Stimulated activated CD4-positive, alpha-beta T cell treated with anti-CD3 and anti-CD28 coated beads, TNF-alpha, amount 100 ng/mL, for 4 hours (primary cell): ENCODE measurements at places on chromosomes 3 and 15.
A peak's percentile ranks its signal among the peaks of the same experiment; 100 is the strongest.

DNA sequence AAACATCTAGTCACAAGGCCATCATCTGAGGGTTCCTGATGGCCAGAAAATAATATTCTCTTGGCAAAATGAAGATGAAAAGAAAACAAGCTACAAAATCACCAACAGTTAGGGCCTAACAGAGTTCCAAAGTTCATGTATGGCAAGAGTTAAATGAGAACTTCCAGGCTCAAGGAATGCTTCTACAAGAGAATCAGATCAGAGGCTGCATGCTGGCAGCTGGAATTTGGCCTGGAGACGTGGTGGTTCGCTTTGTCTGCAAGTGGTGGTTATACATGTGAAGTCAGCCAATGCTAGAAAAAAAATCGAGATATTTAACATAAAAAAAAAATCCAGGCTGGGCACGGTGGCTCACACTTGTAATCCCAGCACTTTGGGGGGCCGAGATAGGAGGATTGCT, 5.6 kb downstream of the SIAH2 start:
- DNase-seq, result no peak

- no peak for DNase-seq
These were observed 44.0 kb upstream of the ALDH1A3 start for GRCh38 chr15:100835636-100836035.

DNA sequence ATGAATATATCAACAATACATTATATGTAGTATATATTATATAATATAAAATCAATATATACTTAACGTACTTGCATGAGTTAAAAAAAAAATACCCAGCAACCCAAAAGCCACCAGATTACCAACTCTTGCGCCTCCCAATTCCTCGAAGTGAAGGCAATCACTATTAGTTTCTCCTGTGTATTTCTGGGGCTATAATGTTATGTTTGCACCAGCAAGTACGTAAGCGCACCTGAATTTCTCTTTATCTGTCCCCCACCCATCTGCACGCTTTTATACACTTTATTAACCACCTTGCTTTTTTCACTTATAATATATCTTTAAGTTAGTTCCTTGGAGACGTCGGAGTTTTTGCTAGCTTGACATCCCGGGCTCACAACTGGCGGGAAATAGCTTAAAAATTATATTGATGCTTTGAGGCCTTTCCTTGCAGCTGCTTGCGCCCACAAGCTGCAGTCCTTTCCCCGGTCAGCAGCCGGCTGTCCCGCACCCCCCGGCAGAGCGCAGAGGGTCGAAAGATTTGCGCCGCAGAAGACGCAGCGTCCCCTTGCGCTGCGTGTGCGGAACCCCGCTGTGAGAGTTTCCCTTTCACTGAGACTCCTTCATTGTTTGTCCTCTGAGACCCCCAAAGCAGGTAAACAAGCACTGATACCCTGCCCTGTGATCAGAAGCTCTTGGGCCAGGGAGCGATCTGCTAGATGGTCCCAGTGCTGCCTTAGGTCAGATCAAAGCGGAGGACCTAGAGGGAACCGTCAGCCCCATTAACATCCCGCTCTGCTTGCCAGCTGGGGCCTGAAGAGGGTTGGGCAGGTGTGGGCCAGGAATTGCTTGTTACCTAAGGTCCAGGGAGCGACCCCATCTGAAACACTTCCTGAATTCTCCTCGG, 8.9 kb upstream of the EOMES start:
- no peak for DNase-seq

DNA sequence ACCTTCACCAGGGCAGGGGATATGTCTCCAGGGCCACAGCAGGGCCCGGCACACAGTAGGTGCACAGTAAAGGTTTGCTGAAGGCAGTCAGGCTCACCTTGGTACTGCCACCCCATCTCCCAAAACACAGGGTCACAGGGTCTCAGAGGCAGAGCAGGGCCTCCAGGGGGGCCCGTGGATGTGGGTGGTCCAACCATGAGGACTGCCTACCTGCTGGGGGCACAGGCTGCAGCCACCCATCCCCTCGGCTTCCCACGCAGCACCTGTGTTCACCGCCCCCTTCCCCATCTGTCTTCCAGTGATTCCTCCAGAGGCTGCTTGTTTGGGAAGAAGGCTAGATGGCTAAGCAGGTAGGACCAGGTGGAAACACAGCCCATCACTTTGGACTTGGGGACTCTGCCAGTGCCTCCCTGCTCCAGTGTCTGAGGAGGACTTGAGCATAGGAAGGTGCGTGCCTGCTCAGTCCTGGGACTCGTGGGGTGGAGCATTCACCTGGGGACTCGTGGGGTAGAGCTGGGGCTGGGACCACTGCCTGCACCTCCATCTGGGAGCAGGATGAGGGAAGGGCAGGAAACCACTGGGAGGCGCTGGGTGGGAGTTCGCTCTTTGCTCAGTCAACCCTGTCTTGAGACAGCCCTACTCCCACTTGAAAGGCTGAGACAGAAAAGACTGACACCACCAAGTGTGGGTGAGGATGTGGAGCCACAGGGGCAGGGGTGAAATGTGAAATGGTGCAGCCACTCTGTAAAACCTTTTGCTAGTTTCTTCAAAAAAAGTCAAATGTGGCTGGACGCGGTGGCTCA, 18.8 kb upstream of the PLXND1 start:
- no peak for DNase-seq

- no peak for DNase-seq
These were observed 563.5 kb downstream of the PDCD6IP start for GRCh38 chr3:34361921-34362320.

GRCh38 chr3:186668426-186668825, 2.6 kb downstream of the HRG start:
- DNase-seq, result no peak

GRCh38 chr3:13069495-13069894, 3.7 kb downstream of the IQSEC1 start:
- no peak for DNase-seq

GRCh38 chr15:65940618-65940909, 71.3 kb downstream of the RAB11A start:
- no peak for DNase-seq

DNA sequence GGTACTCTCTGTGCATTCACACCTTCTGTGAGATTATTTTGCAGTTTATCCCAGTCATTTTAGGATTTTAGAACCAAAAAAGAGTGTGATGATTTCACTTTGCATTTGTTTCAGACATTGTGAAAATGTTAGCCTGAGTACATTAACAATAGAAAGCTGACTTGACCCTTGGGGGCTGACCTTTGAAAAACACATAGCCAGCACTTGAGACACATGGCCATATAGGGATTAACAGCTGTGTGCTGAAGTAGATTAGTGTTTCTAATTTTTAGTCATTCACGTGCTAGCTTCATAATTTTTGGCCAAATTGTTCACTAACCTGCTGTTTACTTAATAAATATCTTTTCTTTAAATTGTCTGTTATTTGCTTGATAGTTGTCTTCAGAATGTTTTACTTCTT, 3.5 kb downstream of the FEM1B start:
- DNase-seq, result no peak

GRCh38 chr15:89360294-89360971, 25.8 kb upstream of the POLG start:
- no peak for DNase-seq

DNA sequence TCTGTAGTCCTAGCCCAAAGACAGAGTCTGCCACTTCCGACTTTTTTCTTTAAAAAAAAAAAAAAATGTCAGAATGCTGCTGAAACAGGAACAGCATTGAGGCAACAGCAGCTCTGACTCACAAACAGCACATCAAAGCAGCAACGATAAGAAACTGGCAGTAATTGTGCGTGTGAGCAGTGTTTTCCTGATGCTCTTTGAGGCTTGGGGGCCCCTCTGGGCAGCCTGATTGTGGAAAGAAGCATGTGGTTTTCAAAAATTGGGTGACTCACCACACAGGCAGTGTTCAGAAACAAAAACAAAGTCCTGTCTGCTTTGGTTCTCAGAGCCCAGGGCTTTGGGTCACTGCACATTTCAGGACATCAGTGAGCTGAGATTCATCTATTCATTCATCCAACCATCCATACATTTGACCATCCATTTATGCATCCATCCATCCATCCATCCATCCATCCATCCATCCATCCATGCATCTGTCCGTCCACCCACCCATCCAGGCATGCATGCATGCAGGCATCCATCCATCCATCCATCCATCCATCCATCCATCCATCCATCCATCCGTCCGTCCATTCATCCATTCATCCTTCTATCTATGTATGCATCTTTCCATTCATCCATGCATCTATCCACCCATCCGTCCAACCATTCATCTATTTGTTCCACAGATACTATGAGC, 308.4 kb downstream of the RPLP1 start:
- DNase-seq, result peak; percentile 60

DNA sequence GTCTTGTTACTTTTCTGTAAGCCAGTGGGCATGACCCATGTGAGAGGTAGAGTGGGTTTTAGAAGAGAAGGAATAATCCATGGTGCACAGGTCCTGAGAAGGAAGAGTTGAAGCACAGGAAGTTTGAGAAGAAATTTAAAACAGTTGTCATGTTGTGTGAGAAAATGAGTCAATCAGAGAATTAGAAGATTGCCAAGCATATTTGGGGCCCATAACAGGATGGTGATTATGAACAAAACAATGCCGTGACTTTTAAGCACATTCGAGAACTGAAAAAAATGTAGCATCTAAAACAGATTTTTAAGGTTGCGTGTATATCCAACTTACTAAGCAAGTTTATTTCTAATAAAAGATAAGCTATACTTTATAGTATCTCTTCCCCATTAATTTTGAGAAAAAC, 198.7 kb downstream of the RORA start:
- no peak for DNase-seq

DNA sequence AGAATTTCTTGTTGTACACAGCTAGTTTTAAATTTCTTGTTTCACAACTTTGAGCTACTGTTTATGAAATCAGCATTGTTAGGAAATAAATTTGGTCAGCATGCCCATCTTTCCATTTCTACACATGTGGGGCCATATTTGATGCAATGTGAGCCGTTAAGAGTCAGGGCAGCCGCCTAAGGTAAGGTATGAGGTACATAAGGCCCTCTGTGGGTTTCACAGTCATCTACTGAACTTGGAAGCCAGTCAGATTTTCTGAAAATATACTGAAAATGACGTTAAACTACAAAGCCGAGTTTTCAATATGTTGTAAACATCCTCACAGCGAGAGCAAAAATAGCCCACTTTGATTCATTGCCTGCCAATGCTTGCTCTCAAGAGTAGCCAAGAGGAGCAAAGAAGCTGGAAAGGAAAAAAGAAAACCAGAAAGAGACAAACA, 94.7 kb upstream of the PDZRN3 start:
- DNase-seq, result no peak
